ENCODE measurements at places on chromosomes 12 and 14.

- DNase-seq: no peak
These were observed 16.6 kb downstream of the TFCP2 start for GRCh38 chr12:51156245-51156765.

GRCh38 chr14:30719137-30719536 lies 97.0 kb downstream of the SCFD1 start:
- no peak for DNase-seq

GRCh38 chr12:75526655-75527511 lies 15.5 kb upstream of the KRR1 start:
- peak; percentile 7 for DNase-seq

- no peak for DNase-seq
These were observed 4.2 kb upstream of the LRR1 start for GRCh38 chr14:49594347-49595091.

DNA sequence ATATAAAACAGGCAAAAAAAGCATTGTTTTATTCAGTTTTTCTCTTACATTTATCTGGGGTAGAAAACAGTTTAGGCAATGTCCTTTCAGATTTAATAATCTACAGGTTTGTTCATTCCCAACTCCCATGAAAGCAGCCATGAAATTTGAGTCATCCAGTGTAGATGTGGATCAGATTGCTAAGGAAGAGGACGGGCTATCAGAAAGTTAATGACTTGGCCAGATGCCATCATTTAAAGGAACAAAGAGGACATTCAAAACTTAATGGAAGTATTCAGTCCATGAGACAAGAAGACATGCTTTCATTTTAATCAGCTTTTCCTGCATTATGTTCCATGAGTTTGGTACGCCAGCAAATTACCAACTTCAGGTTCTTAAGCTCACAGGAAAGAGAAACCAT lies 31.1 kb upstream of the POC1B start:
- no peak for DNase-seq

DNA sequence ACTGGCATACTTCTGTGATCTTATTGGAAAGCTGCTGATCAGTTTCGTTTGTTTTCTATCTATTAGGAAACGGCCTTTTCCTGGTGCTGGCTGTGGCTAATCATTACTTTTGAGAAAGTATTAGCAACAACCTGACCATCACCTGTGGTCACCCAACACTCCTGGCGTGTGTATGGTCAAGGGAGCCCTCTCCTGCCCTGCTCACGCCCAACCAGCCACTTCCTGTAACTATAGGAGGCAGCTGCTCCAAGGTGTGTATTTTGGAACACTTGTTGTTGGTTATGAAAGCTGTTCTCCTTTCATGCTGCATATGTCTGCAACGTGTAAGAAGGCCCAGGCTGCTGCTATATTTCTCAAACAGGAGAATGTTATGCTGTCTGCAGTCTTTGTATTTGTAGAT lies 1582.8 kb downstream of the AACS start:
- no peak for DNase-seq

GRCh38 chr14:80385336-80385735 lies 174.0 kb upstream of the DIO2 start:
- DNase-seq: no peak

DNA sequence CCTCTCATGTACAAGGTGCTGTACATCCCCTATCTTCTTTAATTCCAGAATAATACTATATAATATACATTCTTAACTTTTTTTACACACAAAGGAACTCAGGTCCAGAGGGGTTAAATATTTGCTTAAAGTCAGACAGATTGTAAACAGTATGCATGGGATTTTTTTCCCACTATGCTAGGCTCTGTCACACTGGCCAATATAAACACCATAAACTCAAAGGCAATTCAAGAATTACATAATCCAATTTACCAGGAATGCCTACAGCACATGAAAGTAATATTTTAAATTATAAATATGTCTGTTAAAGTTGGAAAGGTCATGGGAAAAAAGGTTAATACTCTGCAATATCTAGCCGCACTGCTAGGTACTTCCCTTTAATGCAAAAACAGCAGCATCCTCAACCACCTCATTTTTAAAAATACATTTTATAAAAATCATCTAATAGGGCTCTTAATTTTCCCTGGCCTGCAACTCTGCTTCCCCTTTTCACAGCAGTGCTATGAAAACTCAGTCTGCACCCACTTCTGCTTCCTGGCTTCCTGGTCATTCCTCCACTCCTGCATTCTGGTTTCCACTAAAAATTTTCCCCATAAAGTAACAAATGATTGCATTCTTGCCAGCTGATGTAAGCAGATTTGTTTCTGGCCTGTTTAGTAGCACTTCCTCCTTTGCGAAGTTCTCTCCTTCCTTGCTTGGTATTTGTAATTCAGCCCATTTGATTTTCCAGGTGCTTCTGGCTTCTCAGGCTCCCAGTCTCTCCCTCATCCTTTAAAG lies 128.1 kb downstream of the ITPR2 start:
- peak; percentile 35 for DNase-seq
